Pons (tissue), 1 donor: ENCODE measurements at places on chromosomes 13 and 19.

- DNase-seq = no peak
Observed at GRCh38 chr13:111952814-111953213, 114.1 kb upstream of the SOX1 start.

- DNase-seq = no peak
Observed at GRCh38 chr13:109370496-109370895, 415.9 kb downstream of the IRS2 start.

DNA sequence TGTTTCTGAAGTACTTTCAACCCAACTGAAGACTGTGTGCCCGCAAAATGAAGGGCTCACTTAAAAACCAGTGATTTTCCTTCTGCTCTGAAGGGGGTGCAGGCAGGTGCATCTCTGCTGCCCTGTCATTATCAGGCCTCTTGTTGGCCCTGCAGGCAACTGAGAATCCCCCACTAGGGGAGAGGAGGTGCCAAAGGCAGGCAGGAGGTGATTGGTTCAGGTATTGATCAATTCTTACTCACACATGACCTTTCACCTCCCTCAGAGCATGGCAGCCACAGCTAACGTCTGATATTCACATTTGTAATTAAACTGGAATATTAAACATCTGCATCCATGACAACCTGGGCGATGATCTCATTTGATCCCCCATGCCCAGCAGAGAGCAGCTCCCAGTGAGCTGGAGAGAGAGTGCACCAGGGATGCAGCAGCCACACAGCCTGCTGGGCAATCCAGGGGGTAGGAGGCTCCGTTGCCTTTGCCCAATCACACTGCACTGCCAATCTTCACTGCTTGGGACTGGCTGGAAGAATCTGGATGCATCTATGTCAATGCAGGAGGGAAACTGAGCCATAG, 267.9 kb upstream of the TSHZ3 start:
- DNase-seq = no peak

GRCh38 chr13:27131906-27132305, 39.7 kb downstream of the USP12 start:
- no peak for DNase-seq

GRCh38 chr13:50015258-50015657, at the start of gene KCNRG:
Gene KCNRG (plus strand): TSS chr13:50015444. CDS start chr13:50015494, 50 bp downstream.
- DNase-seq = no peak

GRCh38 chr19:56350416-56351045, 35.9 kb upstream of the ZSCAN5A start:
- DNase-seq = peak; percentile 17

- no peak for DNase-seq
Observed at GRCh38 chr13:74562381-74562780, 428.2 kb upstream of the KLF12 start.

- DNase-seq = no peak
Observed at GRCh38 chr13:50692396-50692915, 151.0 kb downstream of the DLEU7 start.

DNA sequence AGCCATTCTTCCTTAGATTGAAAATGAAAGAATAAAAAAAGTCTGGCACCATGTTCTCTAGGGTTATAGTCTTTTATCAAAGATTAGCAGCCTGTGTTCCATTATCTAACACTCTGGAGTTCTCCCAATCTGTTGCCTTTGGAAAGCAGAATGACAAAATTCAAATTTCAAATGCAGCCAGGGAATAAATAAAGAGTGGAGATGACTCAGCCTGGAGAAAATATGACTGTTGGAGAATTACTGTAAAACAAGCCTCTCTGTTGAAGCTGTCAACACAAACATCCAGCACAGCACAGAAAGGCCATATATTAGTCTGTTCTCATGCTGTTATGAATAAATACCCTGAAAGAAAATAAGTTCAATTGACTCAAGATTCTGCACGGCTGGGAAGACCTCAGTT, 650.5 kb upstream of the SLC10A2 start:
- no peak for DNase-seq

DNA sequence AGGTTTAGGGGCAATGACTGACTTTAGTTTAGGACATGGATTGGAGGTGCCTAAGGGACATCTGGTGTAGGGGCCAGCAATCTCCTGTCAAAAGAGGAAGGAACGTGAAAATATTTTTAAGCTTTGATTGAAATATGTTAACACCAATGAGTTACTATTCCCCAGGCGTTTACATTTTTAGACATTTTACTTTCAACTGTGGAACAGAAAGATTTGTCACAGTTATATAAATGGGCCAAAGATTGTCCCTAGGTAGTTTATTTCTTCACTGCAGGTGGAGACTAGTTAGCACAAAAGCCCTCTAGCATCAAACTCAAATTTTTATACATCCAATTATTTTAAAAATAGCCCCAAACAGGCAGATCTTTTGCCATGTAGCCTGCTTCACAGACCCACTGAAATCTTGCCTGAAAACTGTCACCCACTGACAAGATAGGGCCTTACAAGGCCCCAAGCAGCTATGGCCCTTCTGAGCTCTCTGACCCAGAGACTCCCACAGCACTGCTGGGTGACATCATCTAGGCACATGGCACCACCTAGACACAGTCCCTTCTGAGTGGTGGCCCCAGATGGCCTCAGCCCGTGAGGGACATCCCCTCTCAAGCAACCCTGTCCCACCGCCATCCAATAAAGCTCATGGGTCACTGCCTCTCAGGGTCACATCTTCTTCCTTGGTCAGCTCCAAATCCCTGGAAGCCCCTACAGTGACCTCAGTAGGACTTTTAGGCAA, 64.8 kb upstream of the DOCK9 start:
- DNase-seq = no peak

DNA sequence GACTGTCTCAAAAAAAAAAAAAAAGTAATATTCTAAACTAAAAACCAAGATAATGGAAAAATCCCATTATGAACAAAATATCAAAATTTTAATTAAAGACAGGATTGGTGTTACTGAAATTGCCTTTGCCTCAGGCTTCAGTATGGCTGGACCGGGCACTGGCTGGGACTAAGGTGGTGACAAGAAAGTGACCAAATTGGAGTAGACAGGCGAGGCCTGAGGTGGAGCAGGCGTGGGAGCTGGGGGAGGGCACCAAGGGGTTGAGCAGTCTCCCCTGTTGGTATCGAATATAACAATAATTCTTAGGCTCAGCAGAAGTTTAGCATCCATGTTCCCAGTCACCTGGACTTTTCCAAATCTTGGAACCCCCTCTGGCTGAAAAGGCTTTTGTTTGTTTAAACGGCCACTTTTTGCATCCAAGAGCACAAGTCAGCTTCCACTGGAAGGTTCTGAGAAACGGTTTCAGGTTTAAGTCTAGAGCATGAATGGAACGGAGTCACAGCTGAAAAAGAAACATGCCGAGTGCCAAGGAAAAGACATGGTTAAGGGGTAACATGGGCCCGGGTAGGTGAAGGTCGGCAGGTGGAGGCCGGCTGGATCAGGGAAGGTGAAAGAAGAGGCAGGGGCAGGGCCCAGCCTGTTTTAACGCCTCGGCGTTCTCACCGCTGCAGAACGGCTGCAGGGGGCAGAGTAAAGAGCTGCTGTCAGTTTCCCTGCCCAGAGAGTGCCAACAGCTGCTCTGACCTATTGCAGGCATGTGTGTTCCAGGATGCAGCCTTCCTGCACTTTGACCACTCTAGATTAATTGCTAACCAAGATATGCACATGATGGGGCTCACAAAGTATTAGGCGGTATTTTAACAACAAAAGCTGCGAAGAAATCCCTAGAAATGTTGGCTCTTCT, 104.4 kb downstream of the TM9SF2 start:
- no peak for DNase-seq

GRCh38 chr19:30390356-30390988, 18.3 kb downstream of the ZNF536 start:
- no peak for DNase-seq

DNA sequence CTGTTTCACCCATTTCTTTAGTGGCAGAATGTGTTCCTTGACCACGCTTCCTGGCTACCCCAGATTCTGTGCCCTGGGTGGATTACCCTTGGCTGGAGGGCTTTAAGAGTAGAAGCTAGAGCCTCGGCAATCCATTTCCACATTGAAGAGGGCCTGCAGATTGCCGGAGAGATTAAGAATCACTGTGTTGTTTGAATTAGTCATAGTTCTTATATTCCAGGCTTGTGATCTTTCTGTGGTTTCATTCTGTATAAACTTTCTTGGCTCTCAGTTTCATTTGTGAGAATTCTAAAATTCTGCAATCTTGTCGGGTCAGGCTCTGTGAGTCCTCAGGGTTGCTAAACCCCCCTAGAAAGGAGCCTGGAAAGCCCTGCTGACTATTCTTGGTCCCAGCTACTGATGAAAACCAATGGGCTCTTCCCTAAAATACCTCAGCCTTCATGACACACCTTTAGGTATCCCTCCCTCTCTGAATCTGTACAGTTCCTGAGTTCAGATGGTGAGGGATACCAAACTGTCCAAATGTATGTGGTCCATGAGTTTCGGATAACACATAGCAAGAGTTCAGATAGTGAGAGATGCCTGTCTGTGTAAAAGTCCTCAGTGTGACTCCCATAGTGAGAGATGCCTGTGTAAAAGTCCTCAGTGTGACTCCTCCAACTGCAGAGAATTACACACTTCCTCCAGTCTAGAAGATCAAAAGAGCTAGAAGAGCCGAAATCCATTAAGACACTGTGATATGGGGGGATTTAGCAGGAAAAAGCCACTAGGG, 4.3 kb downstream of the PHF11 start:
- DNase-seq = no peak

- no peak for DNase-seq
Observed at GRCh38 chr19:29873801-29874575, 62.2 kb downstream of the CCNE1 start.

DNA sequence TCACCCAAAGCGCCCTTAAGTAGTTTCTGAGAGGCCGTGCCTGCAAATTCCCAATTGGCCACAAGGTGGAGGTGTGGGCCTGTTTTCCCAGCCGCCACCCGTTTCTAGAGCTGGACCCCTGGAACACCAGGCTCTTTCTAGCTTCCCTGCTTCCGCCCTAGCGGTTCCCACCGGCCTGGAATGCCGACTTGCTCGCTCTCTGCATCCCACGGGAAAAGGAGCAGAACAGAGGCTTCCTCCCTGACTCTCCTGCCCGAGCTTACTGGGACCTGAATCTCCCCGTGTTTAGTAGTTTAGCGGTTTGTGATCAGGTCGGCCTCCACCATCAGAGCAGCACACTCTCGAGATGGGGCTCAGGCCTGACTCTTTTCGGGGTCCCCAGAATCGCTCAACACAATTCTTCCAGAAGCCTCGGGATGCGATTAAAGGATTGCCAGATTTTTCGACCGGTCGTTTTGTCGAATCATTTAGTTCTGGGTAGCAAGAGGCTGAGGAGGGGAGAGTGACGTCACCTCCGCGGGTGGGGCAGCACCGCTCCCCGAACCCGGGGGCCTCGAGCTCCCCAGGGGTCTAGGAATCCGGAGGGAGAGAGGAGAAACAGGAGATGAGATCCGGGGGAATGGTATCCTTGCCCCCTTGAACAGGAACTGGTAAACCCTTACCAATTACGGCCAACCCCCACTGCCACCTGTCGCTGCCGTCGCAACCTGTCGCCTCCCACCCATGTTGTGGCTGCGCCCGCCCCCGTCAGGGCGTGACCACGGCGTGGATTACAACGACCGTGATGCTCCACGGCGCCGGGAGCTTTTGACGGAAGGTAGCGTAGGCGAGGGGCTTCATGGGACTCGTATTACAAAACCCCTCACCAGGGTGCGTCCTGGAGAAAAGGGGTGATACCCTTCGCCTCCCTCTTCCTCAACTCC, 8.0 kb downstream of the NAPSA start:
- DNase-seq = peak; percentile 74

DNA sequence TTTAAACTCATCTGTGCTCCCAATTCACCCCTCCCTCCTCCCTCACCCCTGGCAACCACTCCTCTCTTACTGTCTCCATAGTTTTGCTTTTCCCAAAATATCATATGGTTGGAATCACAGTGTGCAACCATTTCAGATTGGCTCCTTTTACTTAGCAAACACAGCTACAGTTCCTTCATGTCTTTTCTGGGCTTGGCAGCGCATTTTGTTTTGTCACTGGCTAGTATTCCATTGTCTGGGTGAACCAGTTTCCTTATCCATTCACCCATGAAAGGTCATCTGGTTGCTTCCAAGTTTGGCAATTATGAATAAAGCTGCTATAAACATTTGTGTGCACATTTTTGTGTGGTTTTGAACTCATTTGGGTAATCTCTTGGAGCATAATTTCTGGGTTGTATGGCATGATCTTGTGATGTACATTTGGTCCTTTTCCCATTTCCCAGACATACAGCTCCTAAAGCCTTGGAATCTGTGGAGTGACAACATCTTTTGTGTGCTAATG, 23.9 kb upstream of the GAS6 start:
- no peak for DNase-seq

DNA sequence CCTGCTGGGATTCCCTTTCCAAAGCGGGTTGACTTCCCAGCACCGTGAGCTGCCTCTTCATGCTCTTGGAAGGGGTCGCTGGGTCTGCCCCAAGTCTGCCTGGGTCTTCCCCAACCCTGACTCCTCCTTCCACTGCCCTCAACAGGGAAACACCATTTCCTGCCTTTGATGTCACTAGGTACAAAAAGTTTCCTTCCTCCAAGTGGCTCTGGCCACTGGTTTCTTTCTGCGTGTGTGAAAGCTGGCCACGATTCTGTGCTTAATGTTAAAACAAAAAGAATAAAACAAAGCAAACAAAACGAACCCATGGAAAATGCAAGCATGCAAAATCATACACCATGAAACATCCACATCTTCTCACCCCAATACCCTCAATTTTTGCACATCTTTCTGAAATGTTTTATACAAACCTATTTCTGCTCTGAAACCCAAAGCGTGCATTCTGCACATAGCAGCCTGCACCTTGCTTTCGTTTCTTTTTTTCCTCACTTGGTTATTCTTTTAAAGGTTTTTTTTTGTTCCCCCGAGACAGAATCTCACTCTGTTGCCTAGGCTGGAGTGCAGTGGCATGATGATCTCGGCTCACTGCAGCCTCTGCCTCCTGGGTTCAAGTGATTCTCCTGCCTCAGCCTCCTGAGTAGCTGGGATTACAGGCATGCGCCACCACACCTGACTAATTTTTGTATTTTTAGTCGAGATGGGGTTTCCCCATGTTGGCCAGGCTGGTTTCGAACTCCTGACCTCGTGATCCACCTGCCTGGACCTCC, 12.5 kb upstream of the TNFSF9 start:
- DNase-seq = no peak

- peak; percentile 8 for DNase-seq
Observed at GRCh38 chr13:59374691-59375090, 789.0 kb downstream of the DIAPH3 start.

DNA sequence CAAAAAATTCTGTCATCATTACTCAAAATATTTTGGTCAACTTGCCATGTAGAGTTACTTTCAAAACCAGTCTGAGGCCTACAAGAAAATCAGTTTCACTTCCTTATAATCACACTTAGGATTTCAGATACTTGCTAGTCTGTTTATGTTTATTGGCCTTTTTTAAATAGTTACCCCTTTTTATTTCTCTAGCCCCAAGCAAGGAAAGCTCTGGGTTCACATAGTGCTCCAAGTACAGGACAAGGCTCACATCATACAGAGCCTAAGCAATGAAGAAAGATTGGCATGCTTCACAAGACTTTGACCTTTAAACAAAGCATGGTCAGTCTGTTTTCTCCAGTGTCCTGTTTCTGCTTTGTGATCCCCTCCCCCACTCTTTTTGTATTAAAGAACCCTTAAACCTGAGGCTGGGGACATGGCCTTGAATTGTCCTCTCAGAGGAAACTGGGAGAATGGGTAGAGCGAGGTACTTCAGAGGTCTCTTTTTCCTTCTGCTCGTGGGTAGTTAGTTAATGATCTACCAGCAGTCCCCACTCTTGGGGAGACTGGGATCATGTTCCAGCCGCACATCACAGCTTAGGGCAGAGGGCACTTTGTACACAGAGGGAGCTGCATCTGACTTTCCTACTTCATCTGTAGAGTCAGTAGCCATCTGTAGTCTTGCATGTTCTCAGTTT, 30.7 kb downstream of the CEACAM1 start:
- DNase-seq = peak; percentile 39
